ENCODE measurements at places on chromosomes 6 and 20.

GRCh38 chr6:159826004-159826403 lies 25.9 kb downstream of the PNLDC1 start:
- no peak for DNase-seq

- peak; percentile 42 for DNase-seq
Observed at GRCh38 chr6:116371120-116371917, 572 bp downstream of the DSE start.

DNA sequence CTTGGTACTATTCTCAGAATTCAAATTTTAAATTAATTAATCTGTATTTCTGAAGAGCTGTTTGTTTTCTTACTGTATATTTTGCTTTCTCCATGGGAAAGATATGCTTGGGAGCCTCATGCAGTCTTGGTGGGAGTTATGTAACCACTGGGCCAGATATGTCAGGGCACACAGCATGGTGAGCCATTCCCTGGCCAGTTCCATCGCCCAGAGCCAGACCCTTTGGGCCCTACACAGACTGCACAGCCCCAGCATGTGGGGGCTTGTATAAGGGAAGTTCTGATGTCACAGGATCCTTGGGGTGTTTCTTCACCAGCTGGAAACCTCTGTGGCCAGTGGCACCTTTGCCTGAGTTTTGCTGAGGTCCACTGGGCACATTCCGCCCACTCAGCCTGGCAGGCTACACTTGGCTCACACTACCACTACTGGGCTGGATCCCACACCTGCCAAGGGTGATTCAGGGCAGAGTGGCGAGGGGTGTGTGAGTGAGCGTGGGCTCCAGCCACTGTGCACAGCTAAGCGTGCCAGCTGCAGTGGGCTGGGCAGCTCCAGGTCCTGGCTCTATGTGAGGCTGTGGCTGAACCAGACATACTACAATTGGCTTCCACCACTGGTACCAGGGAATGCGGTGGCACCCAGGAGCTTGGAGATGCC lies 293.5 kb downstream of the ARHGAP18 start:
- DNase-seq: no peak

GRCh38 chr20:2955257-2955970 lies 82.1 kb downstream of the PTPRA start:
- DNase-seq: no peak

DNA sequence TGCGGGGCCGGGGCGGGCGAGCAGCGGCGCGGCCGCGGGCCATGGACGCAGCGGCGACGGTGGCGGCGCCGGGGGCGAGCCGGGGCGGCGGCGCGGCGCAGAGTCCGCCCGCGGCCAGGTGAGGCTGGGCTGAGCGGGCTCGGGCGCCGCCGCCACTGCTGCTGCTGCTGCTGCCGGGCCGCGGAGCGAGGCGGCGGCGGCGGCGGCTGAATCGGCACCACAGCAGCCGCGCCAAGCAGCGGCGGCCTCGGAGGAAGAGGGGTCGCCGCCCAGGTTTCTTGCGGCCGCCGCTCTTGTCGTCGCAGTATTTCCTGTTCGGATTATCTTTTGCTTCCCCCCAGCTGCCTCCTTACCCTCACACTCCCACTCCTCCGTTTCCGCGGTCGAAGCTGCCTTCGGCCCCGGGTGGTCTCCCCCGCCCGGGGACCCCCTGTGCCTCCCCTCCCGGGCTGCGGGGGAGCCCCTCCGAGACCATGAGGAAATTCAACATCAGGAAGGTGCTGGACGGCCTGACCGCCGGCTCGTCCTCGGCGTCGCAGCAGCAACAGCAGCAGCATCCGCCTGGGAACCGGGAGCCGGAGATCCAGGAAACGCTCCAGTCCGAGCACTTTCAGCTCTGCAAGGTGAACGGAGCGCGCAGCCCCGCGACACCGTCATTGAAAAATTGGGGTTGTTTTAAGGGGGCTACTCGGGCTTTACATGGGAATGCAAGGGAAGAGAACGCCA lies at the start of gene STXBP5:
Gene STXBP5 (plus strand): TSS at position 358 of the 726 bp plus-strand sequence. CDS start 116 bp downstream, at position 474.
- DNase-seq: peak; percentile 28

GRCh38 chr6:123909989-123910388 lies 106.3 kb downstream of the NKAIN2 start:
- DNase-seq: no peak

DNA sequence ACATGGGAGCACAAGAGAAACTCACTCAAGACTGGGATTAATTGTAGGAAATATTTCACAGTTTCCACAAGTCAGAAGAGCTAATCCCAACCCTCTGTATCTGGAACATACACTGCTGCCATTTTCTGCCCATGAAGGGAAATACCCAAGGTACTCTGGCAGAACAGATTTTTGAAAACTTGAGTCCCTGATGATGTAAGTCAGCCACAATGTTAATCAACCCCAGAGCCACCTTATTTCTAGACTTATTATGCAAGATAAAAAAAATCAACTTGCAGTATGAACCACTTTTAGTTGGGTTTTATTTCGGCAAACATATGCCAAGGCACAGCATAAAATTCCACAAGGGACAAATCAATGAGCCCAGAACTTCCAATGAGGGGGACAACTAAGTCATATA lies 141.5 kb downstream of the LY86 start:
- DNase-seq: no peak

DNA sequence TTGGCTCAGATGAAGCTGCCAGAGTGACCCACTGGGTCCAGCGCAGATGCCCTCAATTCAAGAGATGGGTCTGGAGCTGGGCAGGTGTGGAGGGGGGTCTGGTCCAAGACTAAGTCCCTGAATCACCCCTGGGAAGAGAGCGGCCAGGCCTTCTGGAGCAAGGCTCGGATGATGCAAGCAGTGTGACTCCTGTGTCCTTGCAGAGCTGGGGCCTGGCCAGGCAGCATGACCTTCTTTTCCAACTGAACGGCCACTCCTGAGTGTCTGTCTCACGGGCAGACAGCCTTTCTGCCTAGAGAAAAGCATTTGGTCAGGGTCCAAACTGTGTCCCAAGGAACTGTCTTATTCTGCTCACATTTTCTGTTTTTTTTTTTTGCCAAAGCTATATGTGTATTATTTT lies 42.6 kb upstream of the FNDC1 start:
- no peak for DNase-seq

GRCh38 chr20:44805979-44806620 lies 4.2 kb downstream of the RIMS4 start:
- DNase-seq: no peak

All from activated CD4-positive, alpha-beta T cell treated with anti-CD3 and anti-CD28 coated beads for 4 hours (primary cell).